ENCODE measurements at places on chromosomes 11 and 22.

DNA sequence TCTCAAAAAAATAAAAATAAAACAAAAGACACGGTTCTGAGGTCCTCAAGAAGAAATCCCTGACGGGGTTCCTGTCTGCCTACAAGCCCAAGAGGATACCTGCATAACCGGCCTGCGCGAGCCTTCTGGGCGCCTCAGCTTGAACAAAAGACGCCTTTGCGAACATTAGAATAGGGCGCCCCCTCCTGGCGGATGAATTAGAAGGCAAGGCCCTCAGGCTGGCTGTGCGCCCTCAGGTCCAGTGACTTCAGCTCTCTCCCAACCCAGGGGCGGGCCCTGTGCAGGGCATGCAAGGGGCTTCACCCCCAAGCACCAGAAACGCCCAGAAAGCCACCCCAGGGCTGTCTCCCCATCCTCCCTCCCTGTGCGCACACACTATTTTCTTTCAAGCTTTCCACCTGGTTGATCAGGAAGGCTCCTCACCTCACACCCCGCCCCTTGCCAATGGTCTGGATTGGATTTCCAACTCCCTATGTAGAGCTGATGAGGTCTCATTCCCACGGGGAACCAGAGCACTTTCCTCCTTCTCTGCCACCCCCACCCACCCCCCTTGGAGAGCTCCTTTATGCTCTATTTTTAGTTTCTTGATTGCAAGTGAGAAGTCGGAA lies 273.3 kb downstream of the BUD13 start:
- H3K27me3 ChIP-seq: peaks cover 36% of the 10 kb centered on the region
- H3K36me3 ChIP-seq: no peaks in the 10 kb centered on the region
- DNase-seq: peak; percentile 93
- no peak overlapping the region for H3K27ac ChIP-seq

- DNase-seq: no peak
- no peak overlapping the region for H3K4me3 ChIP-seq
- no peaks in the 10 kb centered on the region for H3K36me3 ChIP-seq
Measured at GRCh38 chr11:8008212-8008611, 21.1 kb downstream of the EIF3F start.

- no peaks in the 10 kb centered on the region for H3K36me3 ChIP-seq
- H3K27ac ChIP-seq: no peak overlapping the region
- H3K4me1 ChIP-seq: peaks cover 15% of the 10 kb centered on the region
- no peak overlapping the region for H3K4me3 ChIP-seq
- DNase-seq: no peak
Measured at GRCh38 chr11:46134540-46134939, 13.3 kb upstream of the PHF21A start.

GRCh38 chr22:32204856-32205722 lies at the start of gene RFPL2:
TSS of gene RFPL2 (minus strand) at chr22:32205073. CDS start at chr22:32202451, 2,622 bp downstream.
- peak within 1 kb of the TSS; percentile 87 for H3K4me3 ChIP-seq
- DNase-seq: peak; percentile 79
- H3K4me1 ChIP-seq: peaks cover 31% of the 10 kb centered on the region
- H3K27me3 ChIP-seq: peaks cover 80% of the 10 kb centered on the region

DNA sequence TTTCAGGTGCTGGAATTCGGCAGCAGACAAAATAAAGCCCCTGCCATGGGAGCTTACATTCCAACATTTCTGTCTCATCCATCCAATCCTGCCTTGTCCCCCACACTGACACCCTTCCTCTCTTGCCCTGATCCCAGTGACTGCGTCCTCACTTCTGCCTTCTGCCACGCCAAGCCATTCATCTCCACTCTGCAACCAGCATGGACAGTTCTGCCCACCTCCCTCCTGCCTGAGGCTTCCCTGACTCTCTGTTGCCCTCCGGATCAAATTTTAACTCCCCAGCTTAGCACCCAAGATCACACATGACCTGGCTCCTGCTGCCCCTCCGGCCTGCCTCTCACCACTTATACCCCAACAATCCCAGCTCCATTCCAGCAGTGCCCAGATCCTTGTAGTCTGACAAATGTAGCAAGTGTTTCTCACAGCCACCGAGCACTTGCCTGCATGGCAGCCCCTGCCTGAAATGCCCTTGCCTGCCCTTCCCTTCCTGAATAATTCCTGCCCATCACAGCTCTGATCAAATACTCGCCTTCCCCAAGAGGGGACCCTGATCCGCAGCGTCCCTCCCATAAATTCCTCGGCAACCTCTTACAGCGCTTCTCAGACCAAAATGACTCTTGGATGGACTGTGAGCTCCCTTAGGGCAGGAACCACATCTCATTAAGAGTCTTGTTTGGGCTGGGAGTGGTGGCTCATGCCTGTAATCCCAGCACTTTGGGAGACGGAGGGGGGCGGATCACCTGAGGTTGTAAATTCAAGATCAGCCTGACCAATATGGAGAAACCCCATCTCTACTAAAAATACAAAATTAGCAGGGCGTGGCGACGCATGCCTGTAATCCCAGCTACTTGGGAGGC lies 2.3 kb downstream of the ACTN3 start:
- peaks cover 21% of the 10 kb centered on the region for H3K36me3 ChIP-seq
- H3K27me3 ChIP-seq: no peaks in the 10 kb centered on the region

GRCh38 chr22:27911330-27911729 lies 7.7 kb downstream of the PITPNB start:
- H3K36me3 ChIP-seq: peaks cover 45% of the 10 kb centered on the region
- DNase-seq: no peak
- no peak overlapping the region for H3K27ac ChIP-seq
- H3K4me3 ChIP-seq: no peak overlapping the region
- peaks cover 27% of the 10 kb centered on the region for H3K4me1 ChIP-seq
- H3K27me3 ChIP-seq: no peaks in the 10 kb centered on the region

- no peaks in the 10 kb centered on the region for H3K36me3 ChIP-seq
Measured at GRCh38 chr11:111565114-111565720, 24.7 kb downstream of the LAYN start.

DNA sequence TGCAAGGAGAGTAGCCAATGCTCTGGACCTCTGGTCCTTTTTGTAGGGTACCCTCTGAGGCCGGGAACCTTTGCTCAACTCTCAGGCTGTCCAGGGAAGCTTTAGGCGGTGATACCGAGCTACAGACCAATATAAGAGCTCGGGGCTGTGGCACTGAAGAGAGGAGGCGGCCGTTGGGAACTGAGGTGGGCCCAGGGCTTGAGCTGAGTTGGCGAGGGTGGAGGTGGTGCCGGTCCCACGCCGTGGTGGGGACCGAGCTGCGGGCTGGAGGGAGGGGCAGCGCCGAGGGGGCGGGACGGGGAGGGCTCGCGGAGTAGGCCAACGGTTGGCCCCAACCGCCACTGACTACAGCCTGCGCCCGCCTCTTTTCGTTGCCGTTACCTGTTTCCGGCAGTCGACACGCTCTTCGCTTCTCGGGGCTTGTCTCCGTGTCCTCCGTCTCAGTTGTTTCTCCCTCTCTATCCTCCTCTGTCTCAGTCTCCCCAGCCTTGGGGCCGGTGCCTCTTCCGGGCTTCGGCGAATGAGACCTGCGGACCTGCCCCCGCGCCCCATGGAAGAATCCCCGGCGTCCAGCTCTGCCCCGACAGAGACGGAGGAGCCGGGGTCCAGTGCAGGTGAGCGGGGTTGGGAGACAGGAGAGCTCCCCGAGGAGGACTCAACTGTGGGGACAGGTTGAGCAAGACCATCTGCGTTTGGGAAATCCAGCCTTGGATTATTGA lies at the start of gene NEU3:
Gene NEU3, plus strand, starts transcription at position 393 of the 719 bp plus-strand sequence. Its CDS starts 128 bp downstream, at position 521.
- no peaks in the 10 kb centered on the region for H3K36me3 ChIP-seq
- H3K27ac ChIP-seq: peak within 1 kb of the TSS; percentile 89
- H3K4me1 ChIP-seq: peaks cover 13% of the 10 kb centered on the region
- H3K4me3 ChIP-seq: peak within 1 kb of the TSS; percentile 94

GRCh38 chr11:1853376-1854131 lies 670 bp downstream of the LSP1 start:
- no peak for DNase-seq
- H3K27me3 ChIP-seq: peaks cover 9% of the 10 kb centered on the region
- H3K36me3 ChIP-seq: no peaks in the 10 kb centered on the region
- peaks cover 36% of the 10 kb centered on the region for H3K4me1 ChIP-seq

GRCh38 chr11:15144347-15144746 lies 29.6 kb downstream of the INSC start:
- DNase-seq: no peak
- H3K4me3 ChIP-seq: no peak overlapping the region
- H3K27ac ChIP-seq: no peak overlapping the region

- peaks cover 8% of the 10 kb centered on the region for H3K27me3 ChIP-seq
- H3K4me1 ChIP-seq: no peaks in the 10 kb centered on the region
- no peak for DNase-seq
- peaks cover 4% of the 10 kb centered on the region for H3K36me3 ChIP-seq
- no peak overlapping the region for H3K4me3 ChIP-seq
- peak overlapping the region; percentile 25 for H3K27ac ChIP-seq
Measured at GRCh38 chr11:118699506-118700220, 20.2 kb upstream of the TREH start.

- H3K4me1 ChIP-seq: peaks cover 77% of the 10 kb centered on the region
- DNase-seq: no peak
- H3K27me3 ChIP-seq: no peaks in the 10 kb centered on the region
- H3K36me3 ChIP-seq: peaks cover 49% of the 10 kb centered on the region
Measured at GRCh38 chr11:47510209-47510608, 42.7 kb downstream of the CELF1 start.

DNA sequence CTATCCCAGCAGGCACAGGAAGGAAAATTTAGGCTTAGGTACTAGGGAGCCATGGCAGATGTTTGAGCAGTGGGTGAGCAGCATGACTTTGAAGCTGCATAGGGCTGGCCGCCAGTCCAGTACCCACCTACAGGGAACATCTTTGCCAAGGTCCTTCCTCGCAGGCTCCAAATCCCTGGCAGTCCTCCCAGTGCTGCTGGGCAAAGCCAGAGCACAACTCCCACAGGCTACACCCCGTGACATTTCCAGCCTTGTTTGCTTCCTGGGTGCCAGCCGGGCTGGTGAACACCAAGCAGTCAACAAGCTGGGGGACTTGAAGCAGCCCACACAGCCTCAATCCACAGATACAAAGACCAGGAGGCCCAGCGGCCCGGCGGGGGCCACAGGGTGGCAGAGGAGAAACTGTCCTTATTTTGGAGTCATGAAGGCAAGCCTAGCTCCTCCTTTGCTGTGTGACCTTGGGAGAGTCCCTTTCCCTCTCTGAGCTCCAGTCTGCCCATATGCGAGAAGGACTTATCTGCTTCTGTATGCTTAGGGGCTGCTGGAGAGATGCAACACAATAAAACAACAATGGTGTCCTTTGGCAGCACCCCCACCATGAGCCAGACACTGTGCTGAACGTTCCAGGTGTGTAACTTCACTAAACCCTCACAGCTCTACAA lies 28.0 kb downstream of the TPST2 start:
- DNase-seq: no peak
- peaks cover 25% of the 10 kb centered on the region for H3K4me1 ChIP-seq
- no peaks in the 10 kb centered on the region for H3K36me3 ChIP-seq
- no peak overlapping the region for H3K4me3 ChIP-seq
- no peak overlapping the region for H3K27ac ChIP-seq
- H3K27me3 ChIP-seq: no peaks in the 10 kb centered on the region

- H3K36me3 ChIP-seq: no peaks in the 10 kb centered on the region
- no peak for DNase-seq
- peak overlapping the region; percentile 95 for H3K4me3 ChIP-seq
- H3K4me1 ChIP-seq: peaks cover 17% of the 10 kb centered on the region
- H3K27ac ChIP-seq: peak overlapping the region; percentile 100
Measured at GRCh38 chr11:111878385-111878848, 548 bp downstream of the FDXACB1 start.

- peaks cover 4% of the 10 kb centered on the region for H3K36me3 ChIP-seq
- no peak overlapping the region for H3K4me3 ChIP-seq
- H3K27ac ChIP-seq: no peak overlapping the region
- peaks cover 52% of the 10 kb centered on the region for H3K4me1 ChIP-seq
- DNase-seq: no peak
Measured at GRCh38 chr22:35910003-35910769, 118.4 kb downstream of the RBFOX2 start.

- peaks cover 6% of the 10 kb centered on the region for H3K27me3 ChIP-seq
- no peak overlapping the region for H3K27ac ChIP-seq
- DNase-seq: no peak
Measured at GRCh38 chr22:30885001-30885366, 83.6 kb downstream of the MORC2 start.

- H3K36me3 ChIP-seq: no peaks in the 10 kb centered on the region
- no peak overlapping the region for H3K4me3 ChIP-seq
- no peaks in the 10 kb centered on the region for H3K27me3 ChIP-seq
Measured at GRCh38 chr11:21072558-21072957, 403.2 kb downstream of the NELL1 start.

GRCh38 chr22:26779108-26779507 lies 121.7 kb downstream of the MIAT start:
- no peak overlapping the region for H3K4me3 ChIP-seq
- H3K27ac ChIP-seq: no peak overlapping the region
- H3K27me3 ChIP-seq: peaks cover 10% of the 10 kb centered on the region
- H3K36me3 ChIP-seq: peaks cover 48% of the 10 kb centered on the region

DNA sequence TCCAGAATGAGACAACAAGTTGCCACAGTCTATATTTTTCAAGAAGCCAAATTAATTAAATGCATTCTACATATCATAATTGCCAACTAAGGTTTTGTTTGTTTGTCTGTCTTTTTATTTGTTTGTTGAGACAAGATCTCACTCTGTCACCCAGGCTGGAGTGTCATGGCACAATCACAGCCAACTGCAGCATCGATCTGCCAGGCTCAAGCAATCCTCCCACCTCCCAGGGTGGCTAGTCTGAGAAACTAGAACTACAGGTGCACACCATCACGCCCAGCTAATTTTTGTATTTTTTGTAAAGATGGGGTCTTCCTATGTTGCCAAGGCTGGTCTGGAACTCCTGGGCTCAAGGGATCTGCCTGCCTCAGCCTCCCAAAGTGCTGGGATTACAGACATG lies 140.0 kb downstream of the LRRC4C start:
- no peak overlapping the region for H3K4me3 ChIP-seq
- no peak overlapping the region for H3K27ac ChIP-seq
- H3K4me1 ChIP-seq: no peaks in the 10 kb centered on the region
